ENCODE measurements at places on chromosomes 13 and 19. TPM values are rescaled to one million over a fixed set of nuclear protein-coding genes. Genes with fewer than 3 reads are reported as not detected.
A peak's percentile ranks its signal among the peaks of the same experiment; 100 is the strongest.

GRCh38 chr13:39527301-39527700 lies 75.7 kb downstream of the LHFPL6 start:
- H3K27me3 ChIP-seq, result peaks cover 19% of the 10 kb centered on the region
- H3K4me3 ChIP-seq, result no peak overlapping the region
- no peak for DNase-seq
- peak overlapping the region; percentile 50 for H3K27ac ChIP-seq
- H3K4me1 ChIP-seq, result no peaks in the 10 kb centered on the region
- no peaks in the 10 kb centered on the region for H3K36me3 ChIP-seq

GRCh38 chr19:7894612-7895309 lies 6.5 kb downstream of the LRRC8E start:
- H3K36me3 ChIP-seq, result no peaks in the 10 kb centered on the region
- no peak for DNase-seq
- H3K4me1 ChIP-seq, result peaks cover 4% of the 10 kb centered on the region
- H3K27me3 ChIP-seq, result peaks cover 9% of the 10 kb centered on the region
- no peak overlapping the region for H3K27ac ChIP-seq

DNA sequence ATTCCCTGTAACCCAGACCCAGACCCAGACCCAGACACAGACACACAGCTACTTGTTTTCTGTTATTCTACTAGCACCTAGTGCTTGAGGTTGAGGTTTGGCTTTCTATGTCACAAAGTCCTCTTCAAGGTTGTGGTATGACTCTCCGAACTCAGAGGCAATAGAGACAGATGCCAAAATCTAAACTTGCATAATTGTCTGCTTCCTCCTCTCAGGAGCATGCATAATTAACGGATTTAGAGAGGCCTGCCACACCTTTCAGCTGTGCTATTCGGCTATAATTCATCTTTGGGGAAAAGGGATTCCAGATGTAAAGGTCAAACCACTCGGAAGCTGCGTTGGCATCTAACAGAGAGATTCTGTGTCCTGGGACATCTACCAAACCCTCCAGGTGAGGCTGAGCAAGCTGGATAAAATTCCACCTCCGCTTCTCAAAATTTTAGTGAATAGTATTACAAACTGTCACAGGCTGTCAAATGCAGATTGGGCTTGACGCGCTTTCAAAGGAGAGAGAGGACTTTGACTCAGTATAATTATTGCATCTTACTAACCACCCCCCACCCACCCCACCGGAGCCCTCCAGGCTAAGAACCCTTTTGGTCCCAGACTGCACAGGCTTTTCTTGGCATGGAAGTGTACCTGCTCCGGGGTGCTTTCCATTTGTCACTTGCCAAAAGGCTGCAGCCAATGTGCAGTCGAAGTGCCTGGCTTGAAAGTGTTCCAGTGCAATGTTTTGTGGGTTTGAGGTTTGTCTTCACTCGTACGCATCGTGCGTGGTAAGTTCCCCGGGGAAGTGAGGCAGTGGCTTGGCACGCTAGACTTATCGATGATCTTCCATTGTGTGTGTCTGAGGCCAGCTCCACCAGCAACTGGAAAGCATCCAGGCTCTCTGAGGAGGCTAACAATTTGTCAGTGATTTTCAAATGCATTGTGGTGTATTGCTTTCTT lies 194.1 kb downstream of the TDRD3 start:
- no peak overlapping the region for H3K27ac ChIP-seq
- no peaks in the 10 kb centered on the region for H3K4me1 ChIP-seq
- H3K4me3 ChIP-seq, result no peak overlapping the region
- no peaks in the 10 kb centered on the region for H3K27me3 ChIP-seq

The PDX1 gene
- total RNA-seq, result not detected

The DIAPH3 gene
- 30.8 TPM for total RNA-seq

DNA sequence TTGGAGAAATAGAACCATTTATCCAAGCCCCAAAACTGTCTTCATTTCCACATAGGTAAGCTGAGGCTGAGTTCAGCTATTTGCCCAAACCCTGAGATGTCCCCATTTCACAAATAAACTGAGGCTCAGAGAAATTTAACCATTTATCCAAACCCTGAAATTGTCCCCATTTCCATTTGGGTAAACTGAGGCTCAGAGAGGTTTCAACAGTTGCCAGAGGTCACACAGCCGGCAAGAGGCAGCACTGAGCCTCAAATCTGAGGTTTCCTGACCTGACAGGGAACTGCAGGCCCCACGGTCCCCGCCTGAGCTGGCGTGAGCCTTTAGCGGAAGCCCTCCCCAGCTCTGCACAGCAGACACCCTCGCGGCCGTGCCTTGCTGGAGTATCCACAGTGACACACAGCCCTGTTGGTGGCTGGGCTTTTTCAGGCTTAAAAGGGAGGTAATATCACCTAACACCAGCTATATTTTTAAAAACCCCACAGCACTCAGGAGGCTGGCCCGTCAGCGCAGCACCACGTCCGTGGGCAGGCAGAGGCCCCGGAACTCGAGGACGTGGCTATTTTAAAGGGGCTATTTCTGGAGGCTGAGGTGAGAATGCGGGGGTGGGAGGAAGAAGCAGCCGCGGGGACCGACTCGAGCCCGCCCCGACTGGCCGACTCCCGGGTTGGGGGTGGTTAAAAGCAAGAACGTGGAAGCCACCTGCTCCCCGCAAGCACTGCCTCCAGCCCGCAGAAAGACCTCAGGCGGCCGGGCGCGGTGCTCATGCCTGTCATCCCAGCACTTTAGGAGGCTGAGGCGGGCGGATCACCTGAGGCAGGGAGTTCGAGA lies 18.5 kb downstream of the PTPRS start:
- H3K4me1 ChIP-seq, result no peaks in the 10 kb centered on the region
- peak; percentile 35 for DNase-seq
- no peak overlapping the region for H3K27ac ChIP-seq
- H3K4me3 ChIP-seq, result peak overlapping the region; percentile 18
- H3K36me3 ChIP-seq, result no peaks in the 10 kb centered on the region

The RNF225 gene
- 0.58 TPM for total RNA-seq

DNA sequence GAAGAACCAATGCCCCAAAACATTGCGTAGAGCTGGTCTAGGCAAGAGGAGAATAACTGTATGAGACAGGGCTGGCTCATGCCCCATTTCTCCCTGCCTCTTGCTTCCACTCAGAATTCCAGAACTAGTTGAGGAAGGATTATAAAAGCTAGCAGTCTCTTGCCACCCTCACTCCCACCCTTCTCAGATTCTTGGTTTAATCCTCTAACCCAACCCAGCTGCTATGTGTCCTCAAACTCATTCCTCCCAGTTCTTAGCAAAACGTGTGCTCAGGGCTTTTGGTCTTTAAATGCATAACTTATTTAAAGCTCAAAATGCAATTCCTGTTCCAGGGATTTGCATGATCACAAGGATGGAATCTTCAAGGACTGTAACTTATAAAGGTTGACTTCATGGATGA lies 466.3 kb downstream of the COG6 start:
- no peak for DNase-seq
- H3K4me1 ChIP-seq, result peaks cover 47% of the 10 kb centered on the region
- H3K4me3 ChIP-seq, result no peak overlapping the region
- peaks cover 3% of the 10 kb centered on the region for H3K36me3 ChIP-seq
- H3K27me3 ChIP-seq, result no peaks in the 10 kb centered on the region

- no peaks in the 10 kb centered on the region for H3K4me1 ChIP-seq
- no peaks in the 10 kb centered on the region for H3K36me3 ChIP-seq
- peak overlapping the region; percentile 40 for H3K27ac ChIP-seq
- H3K4me3 ChIP-seq, result no peak overlapping the region
- no peak for DNase-seq
Observed at GRCh38 chr19:13665125-13665905, 99.0 kb upstream of the MRI1 start.

The PRR20E gene
- total RNA-seq, result not detected

DNA sequence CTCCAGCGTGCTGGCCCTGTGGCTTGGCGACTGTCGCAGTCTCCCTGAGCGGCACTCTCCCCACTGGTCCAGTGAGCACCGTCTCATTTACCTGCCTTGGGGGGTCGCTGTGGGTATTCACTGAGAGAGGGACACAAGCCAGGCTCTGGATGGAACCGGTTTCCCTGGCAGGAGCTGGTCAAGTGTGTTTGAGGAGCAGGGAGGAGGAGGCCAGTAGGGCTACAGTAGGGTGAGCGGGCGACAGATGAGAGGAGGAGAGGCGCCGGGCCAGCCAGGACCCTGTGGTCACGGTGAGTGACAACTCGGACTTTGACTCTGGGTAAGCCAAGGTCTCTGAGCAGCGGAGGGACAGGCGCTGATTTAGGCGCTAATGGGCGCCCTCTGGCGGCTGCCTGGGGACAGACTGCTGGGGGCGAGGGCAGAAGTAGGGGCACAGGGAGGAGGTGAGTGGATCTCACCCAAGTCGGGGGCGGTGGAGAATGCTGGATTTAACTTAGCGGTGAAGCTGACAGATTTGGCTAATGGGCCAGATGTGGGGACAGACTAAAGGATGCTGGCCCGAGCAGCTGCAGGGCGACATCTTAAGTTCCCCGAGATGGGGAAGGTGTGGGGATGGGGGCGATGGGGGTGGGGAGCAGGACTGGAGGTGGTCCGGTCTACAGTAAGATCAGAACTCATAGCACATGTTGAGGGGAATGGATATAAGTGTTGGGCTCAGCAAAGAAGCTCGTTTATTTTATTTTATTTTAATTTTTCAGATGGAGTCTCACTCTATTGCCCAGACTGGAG lies 4.7 kb upstream of the PRMT1 start:
- peak; percentile 84 for DNase-seq
- no peak overlapping the region for H3K4me3 ChIP-seq

GRCh38 chr13:23561261-23561660 lies 9.0 kb upstream of the TNFRSF19 start:
- no peak for DNase-seq
- no peak overlapping the region for H3K27ac ChIP-seq
- H3K4me1 ChIP-seq, result peaks cover 15% of the 10 kb centered on the region

- no peak overlapping the region for H3K27ac ChIP-seq
- no peak for DNase-seq
- H3K27me3 ChIP-seq, result no peaks in the 10 kb centered on the region
Observed at GRCh38 chr13:79470666-79471065, 10.3 kb upstream of the NDFIP2 start.

The CYP2B6 gene
- not detected for total RNA-seq

GRCh38 chr19:18437491-18438330 lies at the start of gene ISYNA1:
Gene ISYNA1 (minus strand): TSS chr19:18438133. CDS start chr19:18437979, 154 bp downstream.
- no peaks in the 10 kb centered on the region for H3K27me3 ChIP-seq
- DNase-seq, result peak; percentile 59
- H3K4me3 ChIP-seq, result peak within 1 kb of the TSS; percentile 78

- peaks cover 6% of the 10 kb centered on the region for H3K36me3 ChIP-seq
- no peak for DNase-seq
- no peak overlapping the region for H3K27ac ChIP-seq
- no peaks in the 10 kb centered on the region for H3K27me3 ChIP-seq
- H3K4me1 ChIP-seq, result no peaks in the 10 kb centered on the region
Observed at GRCh38 chr13:91891141-91891540, 492.7 kb downstream of the GPC5 start.

The ELSPBP1 gene
- total RNA-seq, result not detected

The GPR12 gene
- not detected for total RNA-seq

DNA sequence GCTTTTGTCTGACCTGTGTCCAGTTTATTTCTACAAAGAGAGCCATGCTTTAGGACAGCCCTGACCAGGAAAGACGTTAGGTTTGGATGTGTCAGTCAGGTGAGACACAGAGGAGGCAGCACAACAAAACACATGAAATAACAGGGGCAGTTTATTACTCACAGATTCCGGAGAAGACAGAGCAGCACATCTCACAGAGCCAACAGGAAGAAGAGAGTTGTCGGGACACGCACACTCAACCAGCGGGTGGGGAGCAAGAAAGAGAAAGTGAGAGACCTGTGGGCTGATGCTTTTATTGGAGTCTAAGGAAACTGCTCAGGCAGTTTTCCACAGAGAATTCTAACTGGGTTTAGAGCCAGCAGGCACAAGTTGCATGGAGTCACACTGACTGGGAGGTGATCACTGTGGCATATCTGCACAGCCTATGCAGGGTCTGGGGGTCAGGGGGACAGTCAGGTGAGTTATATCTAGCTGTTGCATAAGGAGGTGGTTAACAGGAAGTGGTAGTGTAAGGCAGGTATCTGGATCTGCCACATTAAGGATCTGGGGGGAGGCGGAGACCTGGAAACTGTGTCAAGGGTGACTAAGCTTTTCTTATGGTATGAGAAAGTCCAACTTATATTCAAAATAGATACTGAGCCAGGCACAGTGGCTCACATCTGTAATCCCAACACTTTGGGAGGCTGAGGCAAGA lies 24.1 kb upstream of the CEACAM20 start:
- H3K4me1 ChIP-seq, result no peaks in the 10 kb centered on the region
- peaks cover 4% of the 10 kb centered on the region for H3K27me3 ChIP-seq
- no peak overlapping the region for H3K4me3 ChIP-seq
- H3K36me3 ChIP-seq, result peaks cover 4% of the 10 kb centered on the region
- DNase-seq, result no peak

- DNase-seq, result no peak
- H3K36me3 ChIP-seq, result no peaks in the 10 kb centered on the region
- peaks cover 7% of the 10 kb centered on the region for H3K27me3 ChIP-seq
- H3K4me1 ChIP-seq, result no peaks in the 10 kb centered on the region
- no peak overlapping the region for H3K4me3 ChIP-seq
- no peak overlapping the region for H3K27ac ChIP-seq
Observed at GRCh38 chr19:29908963-29909944, 32.8 kb upstream of the URI1 start.

The VSTM1 gene
- total RNA-seq, result not detected

DNA sequence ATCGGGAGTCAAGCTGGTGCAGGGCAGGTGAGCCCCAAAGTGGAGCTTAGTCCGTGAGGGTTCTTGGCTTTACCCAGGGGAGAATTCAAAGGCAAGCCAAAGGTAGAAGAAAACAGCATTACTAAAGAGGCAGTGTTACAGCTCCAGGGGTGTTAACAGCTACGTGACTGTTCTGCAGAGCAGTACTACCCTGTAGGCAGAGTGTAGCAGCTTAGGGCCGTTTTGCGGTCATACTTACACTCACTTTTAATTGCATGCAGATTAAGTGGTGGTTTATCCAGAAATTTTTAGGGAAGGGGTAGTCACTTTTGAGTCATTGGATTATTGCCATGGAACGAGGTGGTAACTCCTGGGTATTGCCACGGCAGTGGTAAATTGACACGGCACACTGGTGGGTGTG lies 482.2 kb downstream of the SLITRK5 start:
- DNase-seq, result no peak
- no peaks in the 10 kb centered on the region for H3K4me1 ChIP-seq
- H3K36me3 ChIP-seq, result no peaks in the 10 kb centered on the region
- no peak overlapping the region for H3K27ac ChIP-seq

DNA sequence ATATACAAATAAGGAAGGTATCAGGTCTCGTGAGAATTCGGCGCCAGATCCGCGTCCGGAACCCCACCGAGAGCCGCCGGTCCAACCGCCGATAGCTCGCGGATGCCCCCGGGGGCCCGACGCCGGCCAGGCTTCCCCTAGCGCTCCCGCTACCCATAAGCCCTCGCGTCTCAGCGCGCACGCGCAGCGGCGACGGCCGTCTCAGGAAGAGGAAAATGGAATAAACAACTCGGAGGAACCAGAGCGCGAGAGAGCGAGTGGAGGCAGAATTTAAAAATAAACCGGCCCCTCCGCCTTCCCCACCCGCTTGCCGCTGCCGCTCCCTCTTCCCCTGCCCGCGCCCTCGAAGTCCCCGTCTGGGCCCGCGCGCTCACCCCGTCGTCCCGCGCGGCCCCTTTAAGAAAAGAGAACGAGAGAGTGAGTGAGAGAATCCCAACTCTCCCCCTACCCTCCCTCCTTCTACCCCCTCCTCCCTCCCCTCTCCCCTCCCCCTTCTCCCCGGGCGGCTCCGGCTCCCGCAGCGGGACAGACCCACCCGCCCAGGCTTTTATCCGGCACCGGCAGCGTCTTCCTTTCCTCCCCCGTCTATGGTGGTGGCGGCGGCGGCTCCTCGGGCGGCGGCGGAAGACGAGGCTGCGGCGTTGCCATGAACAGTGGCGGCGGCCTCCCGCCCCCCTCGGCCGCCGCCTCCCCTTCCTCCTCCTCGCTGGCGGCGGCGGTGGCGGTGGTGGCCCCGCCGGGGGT lies at the start of gene PAN3:
Gene PAN3 (plus strand): TSS at position 534 of the 744 bp plus-strand sequence. CDS start 113 bp downstream, at position 647.
- peak within 1 kb of the TSS; percentile 100 for H3K27ac ChIP-seq
- H3K4me1 ChIP-seq, result peaks cover 63% of the 10 kb centered on the region
- H3K27me3 ChIP-seq, result no peaks in the 10 kb centered on the region
- H3K36me3 ChIP-seq, result peaks cover 4% of the 10 kb centered on the region
- H3K4me3 ChIP-seq, result peak within 1 kb of the TSS; percentile 95

Data from activated T-cell treated with anti-CD3 and anti-CD28 coated beads, Interleukin-2, amount 50 U/mL, for 72 hours (primary cell).